Activated T-helper 1 cell treated with anti-CD3 and anti-CD28 coated beads, Interleukin-12 subunit alpha, Interleukin-12 subunit beta, Interleukin-2, Interleukin-4 antibody, amounts not matched to agents 30 ng/mL and 10 ng/mL and 1 ng/mL, durations not matched to agents 14 hours and 24 hours and 36 hours (primary cell): ENCODE measurements at places on chromosomes 2 and 18. TPM values are rescaled to one million over a fixed set of nuclear protein-coding genes. Genes with fewer than 3 reads are reported as not detected.

GRCh38 chr2:205427112-205427511 lies 255.2 kb upstream of the NRP2 start:
- no peak overlapping the region for H3K27ac ChIP-seq
- no peak for DNase-seq
- no peak overlapping the region for H3K4me3 ChIP-seq
- H3K4me1 ChIP-seq, result no peaks in the 10 kb centered on the region
- no peaks in the 10 kb centered on the region for H3K36me3 ChIP-seq

DNA sequence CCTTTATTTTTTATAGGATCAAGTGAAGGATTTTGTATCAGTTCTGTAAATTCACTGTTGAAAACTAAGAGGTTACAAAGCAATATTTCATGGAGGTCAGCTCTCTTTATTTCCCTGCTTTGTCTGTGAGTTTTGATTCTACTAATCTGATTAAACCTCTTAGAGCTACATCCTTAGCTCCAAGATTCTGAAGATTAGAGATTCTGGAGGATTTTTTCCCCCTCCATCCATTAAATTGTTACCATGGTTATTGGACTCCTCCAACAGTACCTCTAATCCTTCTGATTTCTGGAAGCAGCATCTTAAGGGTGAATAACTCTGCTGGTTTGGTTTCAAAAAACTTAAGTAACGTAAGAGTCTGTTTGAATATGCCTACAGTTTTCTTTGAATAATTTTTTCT lies 110.0 kb downstream of the TANC1 start:
- no peaks in the 10 kb centered on the region for H3K4me1 ChIP-seq
- H3K27ac ChIP-seq, result no peak overlapping the region
- no peak overlapping the region for H3K4me3 ChIP-seq
- DNase-seq, result no peak
- H3K27me3 ChIP-seq, result peaks cover 4% of the 10 kb centered on the region

DNA sequence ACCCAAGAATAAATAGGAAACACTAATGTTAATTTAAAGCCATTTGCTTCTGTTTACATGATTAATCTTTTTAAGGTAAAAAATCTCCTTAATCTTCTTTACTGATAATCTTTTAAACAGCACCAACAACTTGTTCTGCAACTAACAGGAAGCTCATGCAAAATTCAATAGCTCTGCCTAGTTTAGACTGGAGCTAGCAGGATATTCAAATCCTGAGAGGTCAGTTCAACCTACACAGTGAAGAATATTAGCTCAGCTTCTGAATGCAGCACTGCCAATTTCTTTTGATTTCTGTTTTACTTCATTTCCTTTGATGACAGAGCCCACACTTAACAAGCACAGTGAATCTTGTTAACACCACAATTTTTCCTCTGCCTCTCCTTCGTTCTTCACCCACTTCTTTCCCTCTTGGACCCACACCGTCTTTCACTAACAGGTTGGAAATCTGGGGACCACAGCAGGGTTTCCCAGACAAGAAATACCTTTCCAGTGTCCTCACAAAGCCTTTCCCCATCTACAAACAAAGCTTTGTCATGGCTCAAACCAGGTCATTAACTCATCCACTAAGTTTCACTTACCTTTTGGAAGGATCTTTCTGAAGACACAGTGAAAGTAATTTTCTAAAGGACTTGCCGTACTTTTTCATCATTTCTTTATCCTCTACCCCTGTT lies 109.8 kb downstream of the STK39 start:
- no peak overlapping the region for H3K4me3 ChIP-seq
- no peak overlapping the region for H3K27ac ChIP-seq
- no peaks in the 10 kb centered on the region for H3K27me3 ChIP-seq
- no peak for DNase-seq
- H3K4me1 ChIP-seq, result peaks cover 20% of the 10 kb centered on the region
- peaks cover 15% of the 10 kb centered on the region for H3K36me3 ChIP-seq

GRCh38 chr18:31100436-31101182 lies 1.6 kb downstream of the DSC2 start:
- no peak for DNase-seq
- H3K27ac ChIP-seq, result no peak overlapping the region
- H3K36me3 ChIP-seq, result no peaks in the 10 kb centered on the region
- H3K4me3 ChIP-seq, result no peak overlapping the region
- no peaks in the 10 kb centered on the region for H3K4me1 ChIP-seq

- DNase-seq, result no peak
- H3K4me3 ChIP-seq, result no peak overlapping the region
- H3K36me3 ChIP-seq, result no peaks in the 10 kb centered on the region
- no peaks in the 10 kb centered on the region for H3K4me1 ChIP-seq
Measured at GRCh38 chr18:22603902-22604301, 186.2 kb upstream of the CTAGE1 start.

DNA sequence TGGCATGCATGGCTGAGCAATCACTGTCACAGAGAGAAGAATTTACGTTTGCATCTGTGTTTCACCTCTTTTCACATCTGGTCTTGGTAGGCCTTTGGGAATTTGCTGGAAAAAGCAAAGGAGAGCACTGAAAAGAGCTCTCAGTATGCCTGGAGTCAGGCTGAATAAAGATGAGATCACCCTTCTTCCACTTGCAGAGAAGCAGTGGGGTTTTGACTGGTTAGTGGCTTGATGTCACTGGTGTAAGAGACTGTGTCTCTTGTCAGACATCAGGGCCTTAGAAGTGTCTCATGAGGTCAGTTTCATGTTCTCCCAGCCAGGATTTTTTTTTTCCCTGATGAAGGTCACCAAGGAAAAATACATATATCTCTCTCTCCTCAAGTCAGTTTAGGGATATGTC lies 353.8 kb downstream of the INSIG2 start:
- DNase-seq, result no peak
- H3K4me3 ChIP-seq, result no peak overlapping the region
- H3K27ac ChIP-seq, result no peak overlapping the region
- peaks cover 12% of the 10 kb centered on the region for H3K27me3 ChIP-seq
- H3K36me3 ChIP-seq, result no peaks in the 10 kb centered on the region

GRCh38 chr2:151336863-151337371 lies 20.5 kb upstream of the TNFAIP6 start:
- peaks cover 11% of the 10 kb centered on the region for H3K27me3 ChIP-seq
- no peak for DNase-seq
- H3K4me1 ChIP-seq, result peaks cover 6% of the 10 kb centered on the region
- H3K36me3 ChIP-seq, result no peaks in the 10 kb centered on the region

- H3K36me3 ChIP-seq, result no peaks in the 10 kb centered on the region
- no peak for DNase-seq
- H3K4me3 ChIP-seq, result no peak overlapping the region
Measured at GRCh38 chr2:38540580-38541286, 62.0 kb downstream of the HNRNPLL start.

- no peak overlapping the region for H3K27ac ChIP-seq
- no peak overlapping the region for H3K4me3 ChIP-seq
- H3K27me3 ChIP-seq, result no peaks in the 10 kb centered on the region
- DNase-seq, result no peak
Measured at GRCh38 chr18:10312326-10313015, 142.0 kb upstream of the APCDD1 start.

DNA sequence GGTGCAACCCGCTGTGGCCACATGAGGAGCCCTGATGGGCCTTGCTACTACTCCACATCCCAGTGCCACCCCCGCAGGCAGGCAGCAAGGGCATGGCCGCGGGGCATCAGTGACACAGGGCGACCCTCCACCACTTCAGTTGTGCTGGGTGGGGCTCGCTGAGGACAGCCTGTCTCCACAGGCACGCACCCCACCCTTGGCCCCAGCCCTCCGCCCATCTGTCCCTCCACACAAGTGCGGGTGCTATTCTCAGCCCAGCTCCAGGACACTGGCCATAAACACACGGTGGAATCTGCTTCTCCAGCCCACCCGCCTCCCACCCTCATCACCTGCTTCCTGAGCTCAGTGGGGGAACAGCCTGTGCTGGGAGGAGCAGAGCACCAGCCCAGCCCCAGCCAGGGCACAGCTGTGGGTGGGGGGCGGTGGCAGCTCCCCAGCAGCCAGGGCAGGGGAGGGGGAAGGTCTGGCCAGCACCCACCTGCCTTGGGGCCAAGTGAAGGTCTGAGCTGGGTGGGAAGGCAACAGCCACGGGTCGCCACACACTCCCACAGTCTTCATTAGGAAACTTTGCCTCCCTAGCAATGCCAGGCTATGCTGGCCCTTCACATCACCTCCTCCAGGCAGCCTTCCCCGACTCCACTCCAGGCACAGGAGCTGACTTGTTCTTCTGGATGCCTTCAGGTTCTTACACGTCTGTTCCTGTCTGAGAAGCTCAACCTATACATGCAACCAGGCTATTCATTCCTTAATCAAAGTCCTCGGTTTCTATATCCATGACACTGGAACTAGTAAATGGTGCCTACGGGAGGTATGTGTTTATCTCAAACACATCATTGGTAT lies 16.5 kb downstream of the BIN1 start:
- no peak overlapping the region for H3K4me3 ChIP-seq
- peaks cover 6% of the 10 kb centered on the region for H3K4me1 ChIP-seq
- H3K27me3 ChIP-seq, result peaks cover 8% of the 10 kb centered on the region
- no peaks in the 10 kb centered on the region for H3K36me3 ChIP-seq
- no peak for DNase-seq

DNA sequence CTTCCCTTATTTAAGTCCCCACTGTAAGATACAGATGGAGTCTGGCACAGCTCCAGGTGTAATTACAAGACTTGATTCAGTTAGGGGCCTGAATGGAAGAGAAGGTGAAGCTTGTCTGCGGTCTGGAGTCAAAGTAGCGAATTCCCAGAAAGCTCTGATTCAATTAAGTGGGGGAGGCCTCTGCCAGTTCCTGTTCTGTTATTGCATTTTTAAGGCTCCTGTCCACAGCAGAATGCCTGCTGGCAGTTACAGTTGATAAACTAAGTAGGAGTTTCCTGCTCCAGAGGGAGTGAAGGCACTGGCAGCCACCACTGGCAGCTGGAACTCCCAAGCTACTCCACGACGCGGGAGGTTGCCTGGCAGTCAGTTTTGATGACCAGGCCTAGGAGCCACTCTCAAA lies 181.1 kb downstream of the SOCS6 start:
- H3K27me3 ChIP-seq, result peaks cover 2% of the 10 kb centered on the region
- no peak for DNase-seq
- no peak overlapping the region for H3K27ac ChIP-seq
- H3K4me3 ChIP-seq, result no peak overlapping the region
- no peaks in the 10 kb centered on the region for H3K4me1 ChIP-seq

- peaks cover 22% of the 10 kb centered on the region for H3K4me1 ChIP-seq
- no peak for DNase-seq
- H3K36me3 ChIP-seq, result peaks cover 5% of the 10 kb centered on the region
- H3K27ac ChIP-seq, result no peak overlapping the region
Measured at GRCh38 chr2:20648831-20649230, 2.1 kb downstream of the HS1BP3 start.

GRCh38 chr2:172100935-172101820 lies 1.5 kb downstream of the DLX2 start:
- H3K27ac ChIP-seq, result peak overlapping the region; percentile 82
- peak overlapping the region; percentile 71 for H3K4me3 ChIP-seq
- no peak for DNase-seq
- peaks cover 51% of the 10 kb centered on the region for H3K4me1 ChIP-seq
- H3K27me3 ChIP-seq, result peaks cover 70% of the 10 kb centered on the region
- H3K36me3 ChIP-seq, result peaks cover 6% of the 10 kb centered on the region

- H3K4me1 ChIP-seq, result peaks cover 4% of the 10 kb centered on the region
- H3K27me3 ChIP-seq, result no peaks in the 10 kb centered on the region
- H3K27ac ChIP-seq, result no peak overlapping the region
- peaks cover 13% of the 10 kb centered on the region for H3K36me3 ChIP-seq
- DNase-seq, result no peak
Measured at GRCh38 chr18:70046207-70046606, 98.5 kb upstream of the CD226 start.

DNA sequence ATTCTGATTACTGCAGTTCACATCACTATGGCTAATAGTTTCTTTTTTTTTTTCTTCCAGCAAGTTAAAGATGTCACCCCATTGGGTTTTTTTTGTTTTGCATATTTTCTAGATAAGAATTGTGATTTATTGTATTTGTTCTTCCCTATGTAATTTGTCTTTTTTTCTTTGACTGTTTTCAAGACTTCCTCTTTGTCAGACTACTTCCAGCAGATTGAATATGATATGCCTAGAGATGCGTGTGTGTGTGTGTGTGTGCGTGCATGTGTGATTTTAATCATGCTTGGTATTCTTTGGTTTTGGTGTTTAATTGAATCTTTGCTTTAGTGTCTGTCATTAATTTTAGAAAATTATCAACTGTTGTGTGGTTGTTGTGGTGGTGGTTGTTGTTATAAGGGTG lies 166.7 kb upstream of the SLC39A10 start:
- H3K4me1 ChIP-seq, result peaks cover 41% of the 10 kb centered on the region
- no peak overlapping the region for H3K27ac ChIP-seq
- no peak overlapping the region for H3K4me3 ChIP-seq
- H3K36me3 ChIP-seq, result peaks cover 15% of the 10 kb centered on the region

The MEMO1 gene
- total RNA-seq, result 66.6 and 71.3 TPM in 2 replicates

The PPIL3 gene
- total RNA-seq, result 44.2 TPM in 2 replicates

The MYO7B gene
- 0.10 and 0.12 TPM in 2 replicates for total RNA-seq

The KLHL41 gene
- total RNA-seq, result not detected in 2 replicates

The CASP8 gene
- 40.5 and 40.6 TPM in 2 replicates for total RNA-seq
